Stimulated activated CD4-positive, alpha-beta T cell treated with anti-CD3 and anti-CD28 coated beads, Interleukin-12 subunit alpha, Interleukin-12 subunit beta, amount 100 ng/mL, for 4 hours (primary cell): ENCODE measurements at places on chromosomes 16 and 17.
A peak's percentile ranks its signal among the peaks of the same experiment; 100 is the strongest.

DNA sequence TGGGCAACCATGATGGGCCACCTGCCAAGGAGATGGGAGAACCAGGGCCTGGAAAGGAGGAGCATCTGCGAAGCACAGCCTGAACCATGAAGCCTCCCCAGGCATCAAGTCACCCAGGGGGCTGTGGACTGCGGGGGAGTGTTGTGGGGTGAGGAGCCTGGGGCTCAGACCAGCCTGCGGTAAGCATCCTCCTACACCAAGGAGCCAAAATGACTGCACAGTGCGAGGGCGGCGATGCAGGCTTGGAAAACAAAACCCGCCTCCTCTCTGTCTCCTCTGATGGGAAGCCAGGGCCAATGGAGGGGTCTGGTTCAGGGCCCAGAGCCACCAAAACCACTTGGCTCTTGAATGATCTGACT, 18.1 kb upstream of the MAF start:
- DNase-seq, result peak; percentile 43

- DNase-seq, result no peak
These were observed 54.5 kb downstream of the NACA2 start for GRCh38 chr17:61536422-61536955.

- DNase-seq, result no peak
These were observed 47.0 kb downstream of the SKAP1 start for GRCh38 chr17:48382989-48383388.

GRCh38 chr17:50596191-50597037, 35.9 kb downstream of the CACNA1G start:
- DNase-seq, result no peak

- DNase-seq, result no peak
These were observed 20.3 kb downstream of the CHMP6 start for GRCh38 chr17:81011951-81012350.

DNA sequence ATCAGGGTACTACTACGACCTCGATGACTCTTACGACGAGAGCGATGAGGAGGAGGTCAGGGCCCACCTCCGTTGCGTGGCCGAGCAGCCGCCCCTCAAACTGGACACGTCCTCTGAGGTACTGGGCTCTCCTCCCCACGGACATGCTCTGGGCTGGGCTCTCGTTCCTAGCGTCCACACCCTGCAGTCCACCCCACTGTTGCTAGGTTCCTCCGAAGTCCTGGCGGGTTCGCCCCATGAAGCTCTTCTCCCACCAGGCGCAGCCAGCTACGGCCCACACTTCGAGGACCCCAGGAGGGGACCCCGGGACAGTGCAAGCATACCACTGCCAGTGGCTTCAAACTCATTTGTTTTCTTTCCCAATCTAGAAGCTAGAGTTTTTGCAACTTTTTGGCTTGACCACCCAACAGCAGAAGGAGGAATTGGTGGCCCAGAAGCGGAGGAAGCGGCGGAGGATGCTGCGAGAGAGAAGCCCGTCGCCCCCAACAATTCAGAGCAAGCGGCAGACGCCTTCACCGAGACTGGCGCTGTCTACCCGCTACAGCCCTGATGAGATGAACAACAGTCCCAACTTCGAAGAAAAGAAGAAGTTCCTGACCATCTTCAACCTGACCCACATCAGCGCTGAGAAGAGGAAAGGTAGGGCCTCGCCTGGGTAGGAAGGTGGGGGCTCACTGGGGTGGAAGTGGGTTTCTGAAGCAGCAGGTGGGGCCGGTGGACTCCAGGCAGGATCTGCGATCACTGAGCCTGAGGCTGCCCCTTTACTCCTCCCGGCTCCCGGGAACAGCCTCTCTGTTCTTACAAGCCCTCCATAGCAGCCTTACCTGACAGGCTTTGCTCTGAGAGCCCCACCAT, 25.6 kb downstream of the GINS2 start:
- no peak for DNase-seq

DNA sequence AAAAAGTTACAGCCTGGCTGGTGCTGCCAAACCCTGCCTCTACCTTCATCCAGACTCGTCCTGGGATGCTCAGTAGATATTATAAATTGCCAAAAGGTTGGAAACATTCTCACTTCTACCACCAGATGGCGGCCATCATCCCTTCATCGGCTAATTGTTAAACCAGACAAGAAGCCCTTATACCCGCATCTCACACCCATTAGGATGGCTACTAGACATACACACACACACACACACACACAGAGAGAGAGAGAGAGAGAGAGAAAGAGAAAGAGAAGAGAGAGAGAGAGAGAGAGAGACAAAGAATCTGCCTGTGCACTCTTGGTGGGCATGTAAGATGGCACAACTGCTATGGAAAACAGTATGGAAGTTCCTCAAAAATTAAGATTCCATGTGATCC, 15.0 kb upstream of the SCIMP start:
- peak; percentile 30 for DNase-seq

DNA sequence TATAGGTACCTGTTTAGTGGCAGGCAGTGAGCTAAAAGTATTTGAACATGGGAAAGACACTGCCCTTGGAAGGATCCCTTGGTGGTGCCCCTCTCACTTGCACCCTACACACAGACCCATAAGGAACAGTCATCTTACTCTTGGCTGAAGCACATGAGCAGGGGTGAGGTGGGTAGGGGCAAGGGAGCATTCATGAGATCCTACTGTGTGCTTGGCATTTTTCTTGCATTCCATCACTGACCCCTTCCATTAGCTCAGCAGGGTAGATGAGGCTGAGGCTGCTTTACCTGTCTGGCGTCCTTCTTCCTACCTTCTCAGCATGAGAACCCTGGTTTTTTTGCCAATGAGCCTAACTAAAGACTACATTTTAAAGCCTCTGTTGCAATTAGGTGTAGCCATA, 48.3 kb downstream of the CCT6B start:
- no peak for DNase-seq

- no peak for DNase-seq
These were observed 1.1 kb downstream of the METTL16 start for GRCh38 chr17:2510559-2510958.

- no peak for DNase-seq
These were observed 184.6 kb downstream of the TMEM132E start for GRCh38 chr17:34763728-34764665.

GRCh38 chr17:46832331-46832821, 13.9 kb upstream of the WNT3 start:
- no peak for DNase-seq
